Progenitor cell of endocrine pancreas (in vitro differentiated cells): ENCODE measurements at places on chromosomes 3 and 15.

GRCh38 chr3:124132813-124133212, 140.9 kb upstream of the ROPN1 start:
- no peak for DNase-seq

DNA sequence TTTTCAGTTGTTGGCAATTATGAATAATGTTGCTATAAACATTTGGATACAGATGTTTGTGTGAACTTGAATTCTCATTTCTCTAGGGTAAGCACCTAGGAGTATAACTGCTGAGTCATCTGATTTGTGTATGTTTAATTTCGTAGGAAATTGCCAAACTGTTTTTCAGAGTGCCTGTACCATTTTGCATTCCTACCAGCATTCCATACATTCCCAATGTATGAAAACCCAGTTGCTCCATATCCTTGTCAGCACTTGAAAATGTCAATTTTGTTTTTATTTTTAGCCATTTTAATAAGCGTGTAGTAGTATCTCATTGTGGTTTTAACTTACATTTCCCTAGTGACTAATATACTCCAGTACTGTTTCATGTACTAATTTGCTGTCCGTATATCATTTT, 98.5 kb upstream of the TSC22D2 start:
- DNase-seq: no peak

DNA sequence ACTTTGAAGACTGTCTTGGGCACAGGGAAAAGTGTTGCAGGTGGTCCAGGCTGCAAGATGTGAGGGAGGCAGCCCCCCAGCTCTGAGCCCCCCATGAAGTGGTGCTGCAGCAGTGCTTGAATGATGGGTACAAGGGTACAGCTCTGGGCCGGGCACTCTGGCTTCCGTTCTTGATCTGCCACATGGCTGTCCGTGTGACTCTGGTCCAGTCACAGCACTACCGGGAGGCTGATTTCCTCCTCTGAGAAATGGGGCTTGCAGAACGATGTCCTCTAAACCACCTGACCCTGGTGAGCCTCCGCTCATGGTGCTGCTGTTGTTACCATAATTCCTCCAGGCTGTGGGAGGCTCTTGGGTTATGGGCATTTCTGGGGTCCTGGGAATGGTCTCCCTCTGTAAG, 75.1 kb downstream of the FBLN2 start:
- no peak for DNase-seq

DNA sequence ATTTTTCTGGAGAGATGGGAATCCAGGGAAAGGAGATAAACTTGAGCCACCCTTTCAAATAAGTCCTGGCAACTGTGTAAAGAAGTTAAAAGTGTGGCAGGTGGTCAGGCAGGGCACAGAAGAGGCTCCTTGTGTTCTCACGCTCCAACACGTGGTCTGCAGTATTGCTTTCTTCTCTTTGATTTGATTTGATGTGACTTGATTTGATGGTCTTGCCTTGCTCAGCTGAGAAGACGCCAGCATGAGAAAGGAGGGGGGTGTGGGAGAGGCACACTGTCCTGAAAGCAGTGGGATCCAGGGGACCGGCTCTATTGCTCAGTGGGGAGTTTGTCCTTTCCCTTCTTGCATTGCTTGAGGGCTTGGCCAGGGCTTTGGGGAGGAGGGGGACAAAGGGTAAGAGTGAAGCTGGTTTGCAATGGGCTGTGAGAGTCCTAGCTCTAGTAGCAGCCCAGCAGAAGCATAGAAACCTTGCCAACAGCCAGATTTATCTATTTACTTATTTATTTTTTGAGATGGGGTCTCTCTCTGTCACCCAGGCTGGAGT, 25.7 kb upstream of the NEO1 start:
- no peak for DNase-seq

GRCh38 chr3:183583331-183584245, 28.1 kb upstream of the KLHL6 start:
- no peak for DNase-seq

- DNase-seq: no peak
Measured at GRCh38 chr3:129315223-129315997, 36.7 kb downstream of the HMCES start.

- DNase-seq: no peak
Measured at GRCh38 chr3:116139641-116140040, 305.6 kb downstream of the LSAMP start.

DNA sequence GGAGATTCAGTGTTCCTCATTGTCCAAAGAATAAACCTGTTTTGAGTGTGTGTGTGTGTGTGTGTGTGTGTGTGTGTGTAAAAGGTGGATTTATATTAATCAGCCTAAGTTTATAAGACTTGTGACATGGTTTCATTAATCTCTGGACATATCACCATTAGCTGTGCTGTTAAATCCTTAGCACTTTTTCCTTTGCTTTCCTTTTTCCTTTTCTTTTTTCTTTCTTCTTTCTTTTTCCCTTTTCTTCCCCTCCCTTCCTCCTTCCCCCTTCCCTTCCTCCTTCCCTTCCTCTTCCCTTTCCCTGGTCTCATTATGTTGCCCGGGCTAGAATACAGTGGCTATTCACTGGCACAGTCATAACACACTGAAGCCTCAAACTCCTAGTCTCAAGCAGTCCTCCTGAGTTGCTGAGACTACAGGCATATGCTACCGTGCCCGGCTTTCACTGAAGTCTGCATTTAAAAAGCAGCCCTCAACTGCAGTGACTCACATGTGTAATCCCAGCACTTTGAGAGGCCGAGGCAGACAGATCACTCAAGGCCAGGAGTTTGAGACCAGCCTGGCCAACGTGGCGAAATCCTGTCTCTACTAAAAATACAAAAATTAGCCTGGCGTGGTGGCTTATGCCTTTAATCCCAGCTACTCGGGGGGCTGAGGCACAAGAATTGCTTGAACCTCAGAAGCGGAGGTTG, 28.6 kb upstream of the ITPKA start:
- DNase-seq: no peak
